ENCODE measurements at places on chromosomes 3 and 15. TPM values are rescaled to one million over a fixed set of nuclear protein-coding genes. Genes with fewer than 3 reads are reported as not detected.
A peak's percentile ranks its signal among the peaks of the same experiment; 100 is the strongest.

DNA sequence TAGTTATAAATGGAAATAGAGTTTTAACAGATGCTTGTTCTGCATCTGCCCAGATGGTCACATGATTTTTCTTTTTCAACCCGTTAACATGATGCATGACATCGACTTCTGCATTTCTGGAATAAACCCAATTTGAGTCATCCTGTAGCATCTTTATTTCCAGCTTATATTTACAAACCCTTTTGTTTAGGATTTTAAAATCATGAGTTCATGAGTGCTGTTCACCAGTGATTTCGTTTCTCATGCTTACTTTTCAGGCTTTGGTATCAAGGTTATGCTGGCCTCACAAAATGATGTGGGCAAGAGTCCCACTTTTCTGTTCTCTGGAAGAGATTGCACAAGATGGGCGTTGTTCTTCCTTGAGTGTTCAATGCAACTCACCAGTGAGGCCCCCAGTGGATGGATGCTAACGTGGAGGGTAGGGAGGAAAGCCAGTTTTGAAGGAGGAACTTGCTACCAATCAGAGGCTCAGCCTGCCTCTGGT is 5.2 kb downstream of the HRH1 start:
- H3K4me3 ChIP-seq: no peak overlapping the region
- DNase-seq: no peak
- H3K27ac ChIP-seq: no peak overlapping the region
- peaks cover 3% of the 10 kb centered on the region for H3K36me3 ChIP-seq
- H3K27me3 ChIP-seq: peaks cover 66% of the 10 kb centered on the region
- H3K4me1 ChIP-seq: peaks cover 4% of the 10 kb centered on the region

- no peaks in the 10 kb centered on the region for H3K4me1 ChIP-seq
- H3K4me3 ChIP-seq: no peak overlapping the region
- H3K27me3 ChIP-seq: no peaks in the 10 kb centered on the region
- DNase-seq: no peak
Measured at GRCh38 chr3:153273217-153273616, 111.2 kb downstream of the RAP2B start.

DNA sequence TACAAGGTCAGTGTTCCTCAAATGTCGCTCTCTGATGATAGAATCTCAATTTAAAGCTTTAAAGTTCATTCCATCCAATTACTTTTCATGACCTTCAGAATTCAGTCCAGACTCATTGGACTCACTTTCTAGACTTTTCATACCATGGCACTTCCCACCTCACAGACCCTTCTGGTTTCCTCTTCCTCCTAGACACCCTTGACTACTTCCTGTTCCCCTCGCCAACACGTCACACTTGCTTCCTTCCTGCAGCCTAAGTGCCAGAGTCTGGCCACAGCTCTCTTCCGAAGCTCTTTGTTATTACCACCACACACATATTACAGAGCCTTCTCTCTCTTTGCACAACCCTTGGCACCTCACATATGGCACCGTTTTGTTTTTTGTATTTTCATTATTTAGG is 59.1 kb upstream of the UMPS start:
- H3K36me3 ChIP-seq: peaks cover 32% of the 10 kb centered on the region
- no peaks in the 10 kb centered on the region for H3K27me3 ChIP-seq
- DNase-seq: no peak

Gene NR1I2
- total RNA-seq: 1.4 TPM

DNA sequence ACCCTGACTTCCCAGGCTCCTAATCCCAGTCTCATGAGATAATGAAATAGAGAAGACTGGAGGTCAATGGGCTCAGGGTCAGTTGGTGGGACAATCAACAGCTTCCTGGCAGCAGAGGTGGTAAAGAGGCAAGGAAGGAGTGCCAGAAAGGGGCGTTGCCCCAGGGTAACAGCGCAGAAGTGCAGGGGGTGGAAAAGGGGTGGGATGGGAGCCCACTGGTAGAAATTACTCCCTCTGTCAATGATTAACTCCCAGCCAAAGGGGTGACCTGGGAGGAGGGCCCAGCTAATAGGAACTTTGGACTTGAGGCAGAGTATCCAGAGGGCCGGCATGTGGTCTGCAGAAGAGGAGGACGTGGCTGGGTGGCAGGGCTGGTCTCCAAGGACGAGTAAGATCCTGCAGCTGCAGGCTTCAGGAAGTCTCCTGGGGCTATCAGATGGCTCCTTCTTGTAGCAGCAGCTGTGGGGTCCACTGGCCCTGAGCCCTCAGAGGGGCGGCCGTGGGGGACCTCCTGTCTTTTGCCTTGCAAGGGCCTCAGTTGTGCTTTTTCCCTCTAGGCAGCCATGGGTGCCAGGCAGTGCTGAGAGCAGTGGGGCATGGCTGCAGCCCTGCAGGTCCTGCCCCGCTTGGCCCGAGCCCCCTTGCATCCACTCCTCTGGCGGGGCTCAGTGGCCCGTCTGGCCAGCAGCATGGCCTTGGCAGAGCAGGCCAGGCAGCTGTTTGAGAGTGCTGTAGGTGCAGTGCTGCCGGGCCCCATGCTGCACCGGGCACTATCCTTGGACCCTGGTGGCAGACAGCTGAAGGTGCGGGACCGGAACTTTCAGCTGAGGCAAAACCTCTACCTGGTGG is 2.3 kb downstream of the GLYCTK start:
- H3K27ac ChIP-seq: peak overlapping the region; percentile 100
- H3K36me3 ChIP-seq: no peaks in the 10 kb centered on the region
- peak overlapping the region; percentile 100 for H3K4me3 ChIP-seq
- peaks cover 23% of the 10 kb centered on the region for H3K4me1 ChIP-seq
- H3K27me3 ChIP-seq: no peaks in the 10 kb centered on the region
- no peak for DNase-seq

- DNase-seq: no peak
- no peaks in the 10 kb centered on the region for H3K27me3 ChIP-seq
- no peak overlapping the region for H3K27ac ChIP-seq
- no peaks in the 10 kb centered on the region for H3K4me1 ChIP-seq
- no peak overlapping the region for H3K4me3 ChIP-seq
- no peaks in the 10 kb centered on the region for H3K36me3 ChIP-seq
Measured at GRCh38 chr3:86537171-86537570, 453.8 kb downstream of the VGLL3 start.

DNA sequence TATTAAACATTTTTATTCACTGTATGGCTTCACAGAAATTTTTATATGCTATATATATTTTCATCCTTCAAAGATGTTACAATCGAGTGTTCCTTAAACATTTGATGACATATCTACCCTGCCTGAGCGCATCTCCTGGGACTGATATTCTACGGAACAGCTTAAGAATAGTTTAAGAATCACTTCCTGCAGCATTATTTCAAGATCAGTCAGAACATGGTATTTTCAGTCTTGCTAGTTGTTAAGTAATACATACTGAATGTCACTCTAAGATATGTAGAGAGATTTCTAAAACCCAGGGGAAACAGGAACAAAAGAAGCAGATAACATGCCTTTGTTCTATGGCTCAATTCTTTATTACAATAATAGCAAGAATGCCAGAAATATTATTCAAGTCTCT is 8.7 kb downstream of the COL8A1 start:
- no peak for DNase-seq
- H3K36me3 ChIP-seq: no peaks in the 10 kb centered on the region
- H3K27me3 ChIP-seq: peaks cover 42% of the 10 kb centered on the region
- H3K4me1 ChIP-seq: peaks cover 6% of the 10 kb centered on the region

- H3K36me3 ChIP-seq: peaks cover 13% of the 10 kb centered on the region
- H3K4me1 ChIP-seq: peaks cover 29% of the 10 kb centered on the region
- H3K4me3 ChIP-seq: peak overlapping the region; percentile 57
- peaks cover 6% of the 10 kb centered on the region for H3K27me3 ChIP-seq
Measured at GRCh38 chr15:92101708-92102394, 248.3 kb downstream of the SLCO3A1 start.

- H3K36me3 ChIP-seq: no peaks in the 10 kb centered on the region
- H3K27ac ChIP-seq: no peak overlapping the region
- peaks cover 4% of the 10 kb centered on the region for H3K4me1 ChIP-seq
- no peaks in the 10 kb centered on the region for H3K27me3 ChIP-seq
- no peak overlapping the region for H3K4me3 ChIP-seq
- DNase-seq: no peak
Measured at GRCh38 chr3:160685144-160685766, 8.3 kb downstream of the ARL14 start.

DNA sequence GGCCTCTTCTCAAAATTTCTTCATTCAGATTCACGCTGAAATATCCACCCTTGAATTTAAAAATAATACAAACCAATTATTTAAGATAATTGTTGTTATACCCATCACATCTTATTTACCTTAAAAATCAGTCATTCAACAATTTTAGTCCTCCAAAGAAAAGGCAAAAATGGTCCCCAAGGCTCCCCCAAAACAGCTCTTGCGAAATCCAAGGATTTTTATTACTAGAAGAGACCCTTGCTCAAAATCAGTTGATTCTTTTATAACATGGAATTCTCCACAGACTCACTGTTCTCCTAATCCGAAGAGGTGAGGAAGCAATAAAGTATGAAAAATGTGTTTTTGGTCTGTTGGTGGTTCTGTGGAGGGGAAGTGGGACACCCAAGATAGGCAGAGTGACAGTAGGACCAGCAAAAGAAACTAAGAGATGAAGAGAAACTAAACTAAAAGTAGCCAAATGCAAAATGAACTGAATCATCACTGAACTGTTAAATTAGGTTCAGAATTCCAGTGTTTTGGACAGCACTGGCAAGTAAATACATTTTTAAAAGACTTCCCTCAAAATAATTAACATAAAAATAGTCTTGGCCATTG is 19.1 kb upstream of the PLCH1 start:
- no peak for DNase-seq
- H3K36me3 ChIP-seq: no peaks in the 10 kb centered on the region
- H3K4me1 ChIP-seq: no peaks in the 10 kb centered on the region
- no peaks in the 10 kb centered on the region for H3K27me3 ChIP-seq
- H3K4me3 ChIP-seq: no peak overlapping the region

Gene SYNM
- total RNA-seq: 2.2 TPM

DNA sequence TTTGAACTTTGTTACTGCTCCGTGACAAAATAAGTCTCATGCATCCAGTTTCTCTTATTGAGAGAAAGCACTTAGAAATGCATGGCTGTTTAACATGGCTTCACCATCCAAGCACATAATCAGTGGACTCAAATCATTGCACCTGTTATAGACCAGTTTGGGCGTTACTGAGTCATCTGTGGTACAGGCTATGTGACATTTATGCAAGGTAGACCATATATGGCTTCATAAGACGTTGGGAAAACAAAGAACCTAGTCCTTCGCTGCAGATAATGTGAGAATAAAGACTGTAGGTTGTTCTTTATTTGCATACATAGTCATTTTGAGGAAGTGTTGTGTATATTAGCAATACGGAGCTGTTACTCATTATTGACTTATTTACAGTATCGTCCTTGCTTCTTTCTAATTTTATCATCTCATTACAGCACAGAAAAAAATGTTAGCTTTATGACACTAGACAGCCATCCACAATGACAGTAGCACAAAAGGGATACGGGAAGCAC is 374.7 kb downstream of the IL5RA start:
- no peak overlapping the region for H3K27ac ChIP-seq
- no peak for DNase-seq
- no peaks in the 10 kb centered on the region for H3K27me3 ChIP-seq
- H3K4me1 ChIP-seq: no peaks in the 10 kb centered on the region
- no peak overlapping the region for H3K4me3 ChIP-seq

- no peak overlapping the region for H3K27ac ChIP-seq
- no peaks in the 10 kb centered on the region for H3K36me3 ChIP-seq
- H3K4me3 ChIP-seq: no peak overlapping the region
- H3K27me3 ChIP-seq: no peaks in the 10 kb centered on the region
Measured at GRCh38 chr15:25631971-25632370, 193.1 kb upstream of the UBE3A start.

Gene CPA3
- total RNA-seq: not detected

Gene CPLX3
- not detected for total RNA-seq

- H3K27me3 ChIP-seq: no peaks in the 10 kb centered on the region
- H3K4me1 ChIP-seq: peaks cover 10% of the 10 kb centered on the region
- no peaks in the 10 kb centered on the region for H3K36me3 ChIP-seq
- DNase-seq: no peak
- H3K27ac ChIP-seq: no peak overlapping the region
Measured at GRCh38 chr3:55402886-55403609, 84.1 kb downstream of the WNT5A start.

DNA sequence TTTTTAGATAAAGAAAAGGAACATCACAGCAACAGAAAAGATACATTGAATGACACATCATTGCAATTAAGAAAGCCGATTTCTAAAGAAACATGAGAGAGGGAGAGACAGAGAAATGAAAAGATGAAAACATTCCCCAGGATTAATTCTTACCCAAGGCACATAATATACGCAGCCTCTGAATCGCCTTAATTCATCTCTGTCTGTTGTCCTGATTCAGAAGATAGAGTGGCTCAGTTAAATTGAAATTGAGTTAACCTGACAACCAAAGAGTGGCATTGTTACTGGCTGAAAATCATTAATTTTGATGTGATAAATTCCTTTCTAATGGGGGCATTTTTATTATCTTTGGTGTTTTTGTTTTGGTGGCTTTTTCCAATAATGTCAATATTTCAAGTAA is 701.9 kb downstream of the EDEM1 start:
- H3K4me1 ChIP-seq: peaks cover 43% of the 10 kb centered on the region
- H3K36me3 ChIP-seq: no peaks in the 10 kb centered on the region
- DNase-seq: no peak
- H3K27ac ChIP-seq: peak overlapping the region; percentile 59
- peak overlapping the region; percentile 23 for H3K4me3 ChIP-seq

- no peak overlapping the region for H3K27ac ChIP-seq
- no peak for DNase-seq
- no peaks in the 10 kb centered on the region for H3K4me1 ChIP-seq
- H3K36me3 ChIP-seq: no peaks in the 10 kb centered on the region
Measured at GRCh38 chr15:90512276-90512675, 17.4 kb upstream of the CRTC3 start.

Gene FOXB1
- total RNA-seq: 0.60 TPM

Gene TTC21A
- total RNA-seq: 9.8 TPM

Gene ICE2
- total RNA-seq: 67.1 TPM

Data from type B pancreatic cell (in vitro differentiated cells).